Stimulated activated CD4-positive, alpha-beta T cell treated with anti-CD3 and anti-CD28 coated beads, TNF-alpha, amount 100 ng/mL, for 24 hours (primary cell): ENCODE measurements at places on chromosomes 2 and 18.

DNA sequence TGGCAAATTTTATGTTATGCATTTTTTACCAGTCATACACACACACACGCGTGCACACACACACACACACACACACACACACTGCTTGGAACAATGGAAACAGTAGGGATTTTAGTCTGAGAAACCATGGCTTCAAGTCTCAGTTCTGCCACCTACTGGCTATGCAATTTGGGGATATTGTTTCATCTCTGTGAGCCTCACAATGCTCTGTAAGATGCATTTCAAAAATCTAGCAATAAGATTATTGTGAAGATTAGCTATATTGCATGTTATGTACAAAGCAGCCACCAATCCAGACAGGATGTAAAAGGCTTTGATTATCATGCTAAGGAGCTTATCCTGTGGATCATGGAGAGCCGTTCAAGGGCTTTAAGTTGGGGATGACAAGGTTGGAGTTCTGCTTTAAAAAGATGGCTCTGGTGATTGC is 401.4 kb downstream of the NBAS start:
- DNase-seq: no peak

DNA sequence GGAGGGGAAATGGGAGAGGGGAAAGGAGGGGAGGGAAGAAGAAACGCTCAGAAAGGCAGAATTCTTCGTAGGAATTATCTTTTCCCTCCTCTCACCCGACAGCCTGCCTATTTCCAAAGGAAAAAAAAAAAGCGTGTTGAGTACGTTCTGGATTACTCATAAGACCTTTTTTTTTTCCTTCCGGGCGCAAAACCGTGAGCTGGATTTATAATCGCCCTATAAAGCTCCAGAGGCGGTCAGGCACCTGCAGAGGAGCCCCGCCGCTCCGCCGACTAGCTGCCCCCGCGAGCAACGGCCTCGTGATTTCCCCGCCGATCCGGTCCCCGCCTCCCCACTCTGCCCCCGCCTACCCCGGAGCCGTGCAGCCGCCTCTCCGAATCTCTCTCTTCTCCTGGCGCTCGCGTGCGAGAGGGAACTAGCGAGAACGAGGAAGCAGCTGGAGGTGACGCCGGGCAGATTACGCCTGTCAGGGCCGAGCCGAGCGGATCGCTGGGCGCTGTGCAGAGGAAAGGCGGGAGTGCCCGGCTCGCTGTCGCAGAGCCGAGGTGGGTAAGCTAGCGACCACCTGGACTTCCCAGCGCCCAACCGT is at the start of gene GAD1:
TSS of gene GAD1 (plus strand) at position 384 of the 589 bp plus-strand sequence. CDS start 1,705 bp downstream, outside the sequence.
- DNase-seq: peak; percentile 34

- no peak for DNase-seq
Measured at GRCh38 chr18:9806905-9807304, 78.9 kb upstream of the TXNDC2 start.

DNA sequence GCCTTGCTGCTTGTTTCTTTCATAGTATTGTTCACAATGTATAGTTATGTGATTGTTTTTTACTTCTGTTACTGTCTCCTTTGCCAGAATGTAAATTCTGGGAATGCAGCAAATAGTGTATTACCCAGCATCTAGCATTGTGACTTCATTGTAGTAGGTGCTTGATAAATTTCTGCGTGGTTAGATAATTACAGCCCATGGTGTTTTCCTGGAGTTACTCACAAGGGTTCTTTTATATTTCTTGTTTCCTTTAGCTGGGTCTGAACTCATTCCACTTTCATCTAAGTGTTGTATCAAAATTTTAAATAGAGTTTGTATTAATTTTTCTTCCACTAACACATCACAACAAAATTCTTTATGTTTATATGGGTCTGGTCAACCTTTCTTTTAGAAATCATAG is 132.6 kb downstream of the MAP4K4 start:
- no peak for DNase-seq

DNA sequence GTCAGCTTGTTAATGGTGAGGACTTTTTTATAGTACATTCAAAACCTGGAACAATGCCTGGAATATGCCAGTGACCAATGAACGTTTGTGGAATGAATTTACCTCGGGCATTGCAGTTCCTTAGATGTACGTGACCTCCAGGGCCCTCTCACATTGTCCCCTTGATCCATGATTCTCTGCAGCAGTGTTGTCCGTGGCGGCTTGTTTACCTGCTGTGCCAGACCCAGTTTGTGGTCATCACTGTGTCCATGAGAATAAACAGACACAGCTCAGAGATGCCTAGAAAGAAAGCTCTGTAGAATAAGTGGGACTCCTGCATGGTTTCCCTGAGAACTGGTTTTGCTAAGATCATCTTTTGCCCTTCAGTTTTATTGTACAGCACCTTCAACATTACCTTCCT is 1132.2 kb downstream of the DPP10 start:
- DNase-seq: no peak

DNA sequence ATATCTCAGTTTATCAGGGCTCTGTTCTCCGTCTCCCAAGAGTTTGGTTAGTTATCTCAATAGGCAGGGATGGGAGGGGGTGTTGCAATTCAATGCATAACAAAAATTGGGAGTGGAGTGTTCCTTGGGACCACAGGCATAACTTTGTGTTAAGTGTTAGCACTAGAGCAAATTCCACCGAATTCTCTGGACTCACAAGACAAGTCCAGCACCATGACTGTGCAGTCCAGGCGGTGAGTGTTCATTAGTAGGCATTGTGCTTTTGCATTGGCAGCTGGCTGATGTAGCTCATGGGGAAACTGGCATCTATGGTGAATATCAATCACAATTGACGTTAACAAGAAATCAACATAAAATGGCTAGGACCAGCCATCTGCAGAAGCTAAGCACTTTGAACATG is 79.0 kb upstream of the CABLES1 start:
- no peak for DNase-seq

DNA sequence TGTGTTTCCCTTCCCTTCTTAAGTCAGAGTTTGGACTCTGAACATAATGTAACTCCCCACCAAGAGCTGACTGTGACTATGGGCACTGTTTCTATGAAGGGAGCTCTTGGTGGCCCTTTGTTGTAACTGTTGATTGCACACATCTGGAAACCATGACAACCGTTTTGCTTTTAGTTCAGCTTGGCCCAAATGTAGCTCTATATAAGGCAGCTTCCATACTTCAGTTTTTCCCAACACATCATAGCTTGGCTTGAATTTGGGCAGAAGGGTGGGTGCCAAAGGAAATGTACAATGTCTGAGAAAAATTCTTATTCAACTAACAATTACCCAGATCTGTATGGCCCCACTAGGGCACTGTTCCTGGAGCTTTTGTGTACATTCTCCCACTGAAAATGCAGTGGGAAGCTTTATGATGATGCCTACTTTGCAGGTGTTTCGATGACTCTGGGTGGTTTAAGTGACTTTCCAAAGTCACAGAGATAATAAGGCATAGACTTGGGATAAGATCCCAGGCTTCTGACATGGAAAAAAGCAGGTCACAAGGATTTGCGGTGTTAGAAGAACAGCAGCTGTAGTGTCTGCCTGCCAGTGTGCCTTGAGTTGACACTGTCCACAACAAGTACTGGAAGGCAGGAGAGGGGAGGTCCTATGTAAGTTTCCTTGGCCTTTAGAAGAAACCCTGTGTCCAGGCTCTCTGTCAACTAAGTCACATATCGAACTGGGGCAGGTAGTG is 2.4 kb upstream of the CETN1 start:
- DNase-seq: no peak

- DNase-seq: no peak
Measured at GRCh38 chr18:70663141-70663540, 374.3 kb downstream of the SOCS6 start.

- DNase-seq: no peak
Measured at GRCh38 chr2:187264612-187265011, 183.4 kb downstream of the CALCRL start.

DNA sequence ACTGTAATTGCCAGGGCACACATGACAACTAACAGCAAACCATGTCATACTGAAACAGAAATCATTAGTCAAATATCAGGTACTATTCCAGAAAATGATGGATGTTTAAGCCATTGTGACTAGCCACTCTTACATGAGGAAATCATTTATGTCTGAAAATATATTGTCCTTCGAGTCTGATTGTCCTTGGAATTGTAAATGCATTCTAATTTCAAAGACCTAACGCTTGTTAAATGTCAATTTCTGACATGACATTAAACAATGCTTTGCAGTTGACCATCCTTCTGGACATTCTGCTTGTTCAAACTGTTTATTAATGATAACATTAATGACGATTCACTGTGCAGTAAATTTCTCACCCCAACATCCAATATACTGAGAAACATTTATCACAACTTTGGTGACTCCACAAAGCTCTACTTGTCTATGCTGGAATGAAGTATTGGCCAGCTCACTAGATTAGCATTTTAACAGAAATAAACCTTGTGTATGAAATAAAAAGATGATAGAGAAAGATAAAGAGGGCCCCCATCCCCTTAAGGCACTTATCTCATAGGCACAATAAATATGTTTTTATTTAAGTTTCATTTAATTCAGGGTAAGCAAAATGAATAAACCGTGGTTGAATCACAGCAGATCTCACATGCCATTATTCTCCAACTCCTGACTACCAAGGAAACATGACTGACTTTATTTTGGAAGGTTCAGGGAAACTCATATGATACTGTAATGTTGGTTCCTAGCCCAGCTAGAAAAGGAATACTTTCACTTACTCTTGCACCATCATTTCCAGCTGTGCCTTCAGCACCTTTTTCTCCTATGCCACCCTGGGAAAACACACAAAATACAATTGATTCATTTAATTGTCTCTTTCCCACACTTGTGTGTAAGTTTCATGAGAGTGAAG is 82.3 kb downstream of the COL3A1 start:
- no peak for DNase-seq

- DNase-seq: no peak
Measured at GRCh38 chr18:37261246-37261840, 304.3 kb downstream of the CELF4 start.

GRCh38 chr2:43105586-43106558 is 120.5 kb downstream of the ZFP36L2 start:
- no peak for DNase-seq

GRCh38 chr2:36553683-36554082 is 44.3 kb downstream of the FEZ2 start:
- DNase-seq: no peak

DNA sequence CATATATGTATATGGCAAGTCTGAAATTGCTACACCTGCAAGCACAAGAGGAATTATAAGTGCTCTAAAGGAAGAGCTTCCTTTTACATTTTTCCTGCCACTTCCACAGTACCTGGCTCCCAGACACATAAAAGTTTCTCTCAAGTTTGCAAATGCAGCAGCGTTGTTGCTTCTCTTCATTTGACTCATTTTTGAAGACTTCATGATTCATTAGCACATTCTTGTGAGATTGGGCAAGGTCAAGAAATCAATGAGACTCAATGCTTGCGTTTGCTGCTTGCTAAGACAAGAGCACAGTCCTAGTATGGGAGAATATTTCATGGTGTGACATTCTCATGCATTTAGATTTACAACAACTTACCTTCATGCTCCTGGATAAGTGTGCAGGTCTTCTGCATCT is 42.6 kb upstream of the PDCL3 start:
- DNase-seq: no peak
